ENCODE measurements at places on chromosomes 13 and 19. TPM values are rescaled to one million over a fixed set of nuclear protein-coding genes. Genes with fewer than 3 reads are reported as not detected.

GRCh38 chr13:100734194-100734720, 59.7 kb upstream of the TMTC4 start:
- peak; percentile 43 for DNase-seq

KLK3 gene
- not detected for total RNA-seq

SSC5D gene
- total RNA-seq, result not detected

ZNF285 gene
- 0.22 TPM for total RNA-seq

DNA sequence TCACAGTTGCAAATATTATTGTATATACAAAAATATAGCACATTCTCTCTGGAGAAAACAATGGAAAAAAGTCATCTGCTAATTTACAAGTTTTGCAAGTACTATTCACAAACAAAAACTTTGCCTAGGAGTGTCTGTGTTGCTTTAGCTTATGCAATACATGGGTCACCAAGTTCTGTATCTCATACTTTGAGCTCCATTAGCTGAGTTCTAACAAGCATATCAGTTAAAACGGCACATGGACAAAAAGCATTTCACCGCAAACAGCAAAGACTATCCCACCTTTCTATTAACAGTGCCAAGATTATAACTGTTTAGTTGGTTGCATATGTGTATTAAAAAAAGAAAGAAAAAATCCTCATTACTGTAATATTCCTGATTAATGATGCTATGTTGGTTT, 4.6 kb downstream of the SPRY2 start:
- DNase-seq, result no peak

DNA sequence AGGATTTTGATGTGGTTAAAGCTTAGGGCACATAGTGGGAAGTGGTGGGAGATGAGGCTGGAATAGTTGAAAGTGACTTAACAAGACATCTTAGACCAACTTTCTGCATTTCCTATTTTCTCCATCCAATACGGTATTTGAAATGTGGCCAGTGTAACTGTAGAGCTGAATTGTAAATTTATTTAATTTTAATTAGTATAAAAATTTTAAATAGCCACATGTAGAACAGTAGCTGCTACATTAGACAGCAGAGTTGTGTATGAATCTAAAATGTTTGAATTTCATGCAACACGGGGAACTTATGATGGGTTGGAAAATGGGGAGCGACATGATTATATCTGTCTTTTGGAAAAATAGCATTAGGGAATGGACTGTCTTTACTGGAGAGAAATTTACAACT, 7.1 kb upstream of the SCEL start:
- DNase-seq, result no peak

- peak; percentile 48 for DNase-seq
These were observed 489.3 kb downstream of the GPC6 start for GRCh38 chr13:93715866-93716265.

UBE2L5 gene
- not detected for total RNA-seq

NCR1 gene
- total RNA-seq, result not detected

GRCh38 chr19:2790194-2790556, 4.9 kb downstream of the THOP1 start:
- no peak for DNase-seq

DNA sequence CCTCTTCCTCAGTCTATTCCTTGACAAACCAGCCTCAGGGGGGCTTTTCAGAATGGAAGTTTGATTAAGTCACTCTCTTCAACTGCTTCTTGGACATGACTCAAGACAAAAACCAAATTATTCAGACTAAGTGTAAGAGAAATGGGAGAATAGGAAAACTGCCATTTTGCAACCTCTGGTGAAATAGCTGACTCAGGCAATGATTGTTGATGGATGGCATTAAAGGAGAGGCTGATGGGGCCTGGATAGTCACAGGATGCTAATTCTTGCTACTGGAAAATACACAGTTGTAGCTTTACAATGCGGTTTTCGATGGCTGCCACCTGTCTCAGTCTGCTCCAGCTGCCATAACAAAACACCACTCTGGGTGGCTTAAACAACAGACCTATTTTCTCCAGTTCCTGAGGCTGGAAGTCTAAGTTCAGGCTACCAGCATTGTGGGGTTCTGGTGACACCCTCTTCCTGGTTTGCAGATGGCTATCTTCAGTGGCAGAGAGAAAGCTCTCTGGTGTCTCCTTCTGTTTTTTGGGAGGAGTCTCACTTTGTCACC, 6.1 kb downstream of the NOSIP start:
- no peak for DNase-seq

NLRP7 gene
- total RNA-seq, result not detected

- no peak for DNase-seq
These were observed 4.6 kb upstream of the PLPP2 start for GRCh38 chr19:295687-296370.

DNA sequence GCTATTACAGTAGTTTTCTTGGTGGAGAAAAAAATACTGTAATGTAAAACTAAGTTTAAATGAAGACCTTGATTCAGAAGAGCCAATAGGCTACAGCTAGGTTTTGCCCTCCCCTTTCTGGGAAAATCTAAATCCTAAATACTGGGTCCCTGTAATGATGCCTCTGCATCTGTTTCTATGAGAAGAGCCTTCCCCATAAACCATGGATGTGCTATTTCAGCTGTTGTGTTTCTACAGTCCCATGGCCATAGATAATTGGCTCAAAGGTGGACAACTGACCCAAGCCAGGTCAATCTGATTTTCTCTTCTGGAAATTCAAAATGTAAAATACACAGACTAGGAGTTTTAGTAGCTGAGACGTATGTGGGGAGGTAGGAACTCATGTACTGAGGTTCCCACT, 101.9 kb downstream of the NDFIP2 start:
- no peak for DNase-seq

DNA sequence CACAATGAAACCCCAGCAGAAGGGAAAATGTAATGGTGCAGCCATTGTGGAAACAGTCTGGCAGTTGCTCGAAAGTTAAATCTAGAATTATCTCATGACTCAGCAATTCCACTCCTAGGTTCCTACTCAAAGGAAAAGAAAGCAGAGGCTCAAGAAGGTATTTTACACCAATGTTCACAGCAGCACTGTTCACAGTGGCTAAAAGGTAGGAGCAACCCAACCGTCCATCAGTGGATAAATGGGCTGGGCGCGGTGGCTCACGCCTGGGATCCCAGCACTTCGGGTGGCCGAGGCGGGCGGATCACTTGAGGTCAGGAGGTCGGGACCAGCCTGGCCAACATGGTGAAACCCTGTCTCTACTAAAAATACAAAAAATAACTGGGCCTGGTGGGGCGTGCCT, 25.9 kb downstream of the ZFR2 start:
- no peak for DNase-seq

DNA sequence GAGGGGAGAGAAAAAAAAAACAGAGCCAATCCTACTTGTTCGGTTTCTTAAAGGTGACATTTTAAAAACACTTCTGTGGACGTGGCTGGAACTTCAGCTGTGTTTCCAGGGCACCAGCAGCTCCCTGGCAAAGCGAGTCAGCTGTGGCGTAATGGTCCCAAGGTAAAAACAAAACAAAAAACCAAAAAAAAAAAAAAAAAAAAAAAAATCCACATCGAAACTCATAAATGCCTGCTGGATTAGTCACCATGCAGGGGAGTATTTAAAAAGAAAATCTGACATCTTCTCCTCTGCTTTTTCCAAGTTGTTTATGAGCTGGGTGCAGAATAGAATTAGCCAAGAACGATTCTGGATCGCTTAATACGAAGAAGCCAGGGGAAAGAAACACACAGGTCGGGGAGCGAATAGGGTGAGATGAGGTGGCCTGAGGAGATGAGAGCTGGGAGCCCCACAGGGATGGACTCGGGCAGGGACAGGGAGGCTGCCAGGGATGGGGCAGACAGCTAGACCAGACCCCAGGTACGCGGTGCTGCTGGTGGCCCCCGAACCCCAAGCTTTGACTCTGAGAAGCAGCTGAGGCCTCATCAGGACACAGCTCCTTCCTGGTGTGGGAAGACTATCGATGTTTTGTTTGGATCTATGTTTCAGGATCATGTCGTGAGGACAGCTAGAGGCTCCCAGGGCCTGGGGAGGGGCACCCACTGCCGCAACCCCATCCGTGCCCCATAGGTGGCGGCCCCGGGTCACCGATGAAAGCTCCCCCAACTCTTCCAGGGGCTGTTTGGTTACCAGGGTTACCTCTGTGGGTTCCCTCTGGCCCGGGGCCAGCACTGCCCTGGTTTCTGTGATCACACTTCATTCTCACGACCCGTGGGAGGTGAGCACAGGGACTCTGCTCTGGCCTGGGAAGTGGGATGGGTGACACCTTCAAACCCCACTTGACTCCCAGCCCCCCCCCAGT, 3.1 kb upstream of the CTXN1 start:
- peak; percentile 87 for DNase-seq

ADAMTSL5 gene
- 5.0 TPM for total RNA-seq

Data from PC-3 (cell line).